CD4-positive, alpha-beta T cell treated with Interleukin-6 for 4 hours (primary cell): ENCODE measurements at places on chromosomes 6 and 20.
A peak's percentile ranks its signal among the peaks of the same experiment; 100 is the strongest.

GRCh38 chr6:161677188-161677587 lies 403.3 kb upstream of the AGPAT4 start:
- DNase-seq = no peak

- no peak for DNase-seq
These were observed 150.2 kb downstream of the CDH26 start for GRCh38 chr20:60108397-60108796.

GRCh38 chr6:98957450-98957849 lies 9.7 kb upstream of the FBXL4 start:
- no peak for DNase-seq

DNA sequence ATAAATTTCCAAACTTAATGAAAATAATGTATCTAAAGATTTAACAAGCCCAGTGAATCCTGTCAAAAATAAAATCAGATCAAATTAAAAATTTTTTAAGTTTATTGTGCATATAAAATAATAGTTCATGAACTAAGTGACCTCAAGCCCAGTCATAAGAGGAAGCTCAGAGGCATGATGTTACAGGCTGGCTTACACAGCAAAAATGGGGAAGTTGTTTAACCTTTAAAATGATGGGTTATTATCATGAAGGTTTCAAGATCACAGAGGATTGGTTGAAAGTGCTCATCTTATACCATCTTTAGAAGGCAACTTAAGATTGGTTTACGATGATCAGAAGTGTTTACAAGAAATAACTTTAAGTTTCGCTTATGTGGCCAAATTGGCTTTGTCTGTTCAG lies 102.5 kb downstream of the PAK5 start:
- no peak for DNase-seq

DNA sequence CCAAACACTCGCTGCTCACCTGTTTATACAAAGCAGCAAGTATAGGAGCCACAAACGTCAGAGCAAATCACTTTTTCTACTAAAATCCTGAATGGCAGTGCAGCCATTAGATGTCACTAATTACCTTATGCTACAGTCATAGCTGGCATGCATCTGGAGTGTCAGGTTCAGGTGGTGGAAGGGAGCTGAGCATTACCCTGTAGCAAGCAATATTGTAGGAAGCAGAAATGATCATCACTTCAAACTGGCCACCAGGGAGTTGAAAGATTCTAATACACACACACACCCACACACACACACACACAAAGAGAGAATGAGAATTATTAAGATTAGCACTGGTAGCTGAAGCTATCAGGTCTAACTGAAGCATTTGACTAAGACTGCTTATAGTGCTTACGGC lies 75.8 kb downstream of the EFHC1 start:
- no peak for DNase-seq

DNA sequence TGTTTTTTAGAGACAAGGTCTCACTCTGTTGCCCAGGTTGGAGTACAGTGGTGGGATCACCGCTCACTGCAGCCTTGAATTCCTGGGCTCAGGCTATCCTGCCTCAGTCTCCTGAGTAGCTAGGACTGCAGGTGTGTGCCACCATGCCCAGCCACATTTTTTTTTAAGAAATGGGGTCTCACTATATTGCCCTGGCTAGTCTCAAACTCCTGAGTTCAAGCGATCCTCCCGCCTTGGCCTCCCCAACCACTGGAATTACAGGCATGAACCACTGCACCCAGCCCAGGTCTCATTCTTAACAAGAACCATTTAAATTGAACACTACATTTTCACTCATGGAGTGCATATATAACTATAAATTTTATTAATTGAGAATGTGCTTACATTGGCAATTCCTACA lies 20.5 kb downstream of the RPF2 start:
- DNase-seq = no peak

- DNase-seq = peak; percentile 61
These were observed 5.6 kb downstream of the PLCG1 start for GRCh38 chr20:41142919-41143318.

DNA sequence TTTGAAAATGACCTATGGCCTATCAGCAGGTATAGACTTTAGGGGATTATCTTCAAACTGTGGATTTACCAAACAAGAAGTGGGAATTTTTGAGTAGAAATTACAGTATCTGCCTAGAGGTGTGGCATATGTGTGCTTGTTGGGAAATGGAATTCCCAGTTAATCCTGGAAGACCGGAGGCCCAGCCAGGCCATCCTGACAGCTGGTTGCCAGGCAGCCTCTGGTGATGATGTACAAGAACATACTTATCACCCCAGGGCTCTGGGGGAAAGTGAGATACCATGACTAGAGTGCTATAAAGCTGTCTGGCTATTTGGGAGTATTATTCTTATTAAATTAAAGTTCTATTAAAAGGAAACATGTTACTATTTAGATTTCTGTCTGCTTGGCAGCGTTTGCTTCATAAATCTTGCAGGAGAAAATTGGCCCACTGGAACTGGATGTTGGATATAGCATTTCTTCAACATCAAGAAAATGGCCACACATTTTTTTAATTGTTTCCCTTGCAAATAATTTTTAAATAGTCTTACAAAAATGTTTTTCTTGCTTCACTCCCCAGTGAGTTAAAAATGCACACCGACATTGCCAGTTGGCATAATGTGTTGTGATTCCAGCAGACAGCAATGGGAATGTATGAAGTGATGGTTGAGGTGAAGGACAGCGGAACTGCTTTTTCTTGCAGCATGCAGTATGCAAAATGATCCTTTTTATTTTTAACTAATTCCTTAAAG lies 187.8 kb downstream of the MYLK4 start:
- DNase-seq = no peak
